ENCODE measurements at places on chromosomes 2 and 18.

GRCh38 chr2:173874003-173874893, 90.9 kb downstream of the SP3 start:
- DNase-seq: no peak

DNA sequence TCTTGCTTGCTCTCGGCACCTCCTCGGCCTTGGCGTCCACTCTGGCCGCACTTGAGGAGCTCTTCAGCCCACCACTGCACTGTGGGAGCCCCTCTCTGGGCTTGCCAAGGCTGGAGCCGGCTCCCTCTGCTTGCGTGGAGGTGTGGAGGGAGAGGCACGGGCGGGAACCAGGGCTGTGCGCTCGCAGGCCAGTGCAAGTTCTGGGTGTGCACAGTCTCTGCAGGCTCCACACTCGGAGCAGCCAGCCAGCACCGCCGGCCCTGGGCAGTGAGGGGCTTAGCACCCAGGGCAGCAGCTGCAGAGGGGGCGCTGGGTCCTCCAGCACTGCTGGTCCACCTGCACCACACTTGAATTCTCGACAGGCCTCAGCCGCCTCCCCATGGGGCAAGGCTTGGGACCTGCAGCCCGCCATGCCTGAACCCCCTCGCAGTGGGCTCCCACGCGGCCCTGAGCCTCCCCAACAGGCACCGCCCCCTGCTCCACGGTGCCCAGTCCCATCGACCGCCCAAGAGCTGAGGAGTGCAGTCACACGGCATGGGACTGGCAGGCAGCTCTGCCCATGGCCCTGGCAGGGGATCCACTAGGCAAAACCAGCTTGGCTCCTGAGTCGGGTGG, 411.2 kb upstream of the CHAC2 start:
- DNase-seq: no peak

DNA sequence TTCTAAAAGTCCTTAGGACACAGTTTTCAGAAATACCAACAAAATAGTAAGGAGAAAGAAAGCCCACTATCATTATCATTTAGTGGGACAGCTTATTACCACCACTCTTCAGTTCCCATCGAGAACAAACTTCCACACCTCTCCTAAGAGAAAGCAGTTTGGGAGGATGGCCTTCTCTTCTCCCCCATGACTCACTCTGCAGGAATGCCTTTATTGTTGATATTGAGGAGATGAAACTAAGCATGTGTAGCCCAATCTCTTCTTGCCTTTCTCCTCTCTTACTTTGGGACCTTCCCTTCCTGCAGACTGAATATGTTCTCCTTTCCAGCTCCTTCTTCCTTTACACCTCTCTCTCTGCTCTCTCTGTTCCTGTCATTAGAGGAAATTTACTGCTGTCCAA, 30.0 kb upstream of the ERMN start:
- no peak for DNase-seq

- no peak for DNase-seq
Measured at GRCh38 chr18:27005589-27005988, 140.1 kb upstream of the AQP4 start.

DNA sequence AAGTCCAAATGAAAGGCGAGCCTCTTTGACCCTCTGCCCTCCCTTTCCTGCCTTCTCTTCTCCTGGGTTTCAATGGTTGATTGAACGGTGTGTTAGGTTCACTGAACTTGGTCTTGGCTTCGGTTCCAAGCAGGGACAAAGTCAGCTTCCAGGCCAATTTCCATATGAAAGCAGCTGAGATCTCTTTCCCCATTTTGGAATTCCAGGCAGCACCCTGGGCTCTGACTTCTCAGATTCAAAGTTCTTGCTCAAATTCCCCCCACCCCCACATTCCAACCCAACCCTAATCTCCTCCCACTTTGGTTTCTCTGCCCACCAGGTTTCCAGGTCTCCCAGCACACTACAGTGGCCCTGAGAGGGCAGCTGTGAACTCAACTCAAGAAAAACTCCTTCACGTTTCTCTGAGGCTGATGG, 231.0 kb downstream of the INSIG2 start:
- no peak for DNase-seq

DNA sequence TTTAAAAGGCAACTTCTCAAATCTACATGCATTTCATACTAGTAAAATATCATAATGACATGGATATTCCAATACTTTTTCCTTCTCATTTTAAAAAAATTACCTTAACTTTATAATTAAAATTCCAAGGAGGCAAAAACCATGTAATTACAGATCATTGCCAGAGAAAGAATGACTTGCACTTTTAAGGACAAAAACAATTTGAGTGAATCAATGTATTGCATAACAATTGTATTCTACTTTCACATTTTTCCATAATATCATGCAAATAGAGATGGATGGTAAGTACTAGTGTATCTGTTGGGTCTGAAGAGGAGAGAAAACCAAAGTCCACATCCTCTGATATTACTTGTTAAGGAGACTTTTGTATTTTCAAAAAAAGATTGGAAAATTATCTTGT, 89.5 kb upstream of the NCK2 start:
- DNase-seq: no peak

GRCh38 chr2:39470580-39470979, 33.5 kb upstream of the MAP4K3 start:
- DNase-seq: no peak

DNA sequence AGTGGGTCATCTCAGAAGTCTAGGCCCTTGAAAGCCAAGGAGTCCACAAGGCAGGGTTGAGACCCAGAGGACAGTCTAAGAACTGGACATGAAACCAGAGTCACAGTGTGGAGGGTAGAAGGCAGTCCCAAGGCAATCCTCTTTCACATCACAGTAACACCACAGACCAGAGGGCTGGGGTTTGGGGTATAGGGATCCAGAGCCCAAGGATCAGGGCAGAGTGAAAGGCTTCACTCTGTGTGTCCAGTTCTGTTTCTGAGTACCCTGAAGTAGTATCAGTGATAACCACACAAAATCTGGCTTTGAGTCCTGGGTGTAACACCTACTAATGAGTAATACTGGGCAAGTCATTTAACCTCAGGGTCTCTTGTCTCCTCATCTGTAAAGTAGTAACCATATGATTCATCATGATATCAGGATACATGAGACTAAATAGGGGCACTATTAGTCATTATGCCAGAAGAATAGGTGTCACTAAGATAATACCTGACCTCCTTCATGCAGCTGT, 91.0 kb downstream of the ICA1L start:
- no peak for DNase-seq

GRCh38 chr2:38835015-38835601, 40.6 kb downstream of the DHX57 start:
- no peak for DNase-seq

GRCh38 chr2:117801826-117802225, 12.7 kb upstream of the DDX18 start:
- DNase-seq: no peak

DNA sequence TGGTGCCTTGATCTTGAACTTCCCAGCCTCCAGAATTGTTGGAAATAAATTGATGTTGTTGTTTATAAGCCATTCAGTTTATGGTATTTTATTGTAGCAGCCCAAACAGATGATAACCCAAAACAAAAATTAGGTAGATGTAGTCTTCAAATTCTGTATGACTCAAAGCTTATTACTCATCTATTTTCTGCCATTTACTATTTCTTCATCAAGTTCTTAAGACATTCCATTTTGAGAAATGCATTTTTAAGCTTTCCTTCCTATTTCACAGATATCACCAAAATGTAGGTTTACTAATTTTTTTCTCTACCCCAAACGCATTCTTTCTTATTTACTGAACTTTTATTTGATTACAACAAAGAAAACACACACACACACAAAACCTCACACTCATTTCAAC, 148.2 kb downstream of the RND3 start:
- no peak for DNase-seq

GRCh38 chr2:132754867-132755472, 85.0 kb upstream of the LYPD1 start:
- no peak for DNase-seq

DNA sequence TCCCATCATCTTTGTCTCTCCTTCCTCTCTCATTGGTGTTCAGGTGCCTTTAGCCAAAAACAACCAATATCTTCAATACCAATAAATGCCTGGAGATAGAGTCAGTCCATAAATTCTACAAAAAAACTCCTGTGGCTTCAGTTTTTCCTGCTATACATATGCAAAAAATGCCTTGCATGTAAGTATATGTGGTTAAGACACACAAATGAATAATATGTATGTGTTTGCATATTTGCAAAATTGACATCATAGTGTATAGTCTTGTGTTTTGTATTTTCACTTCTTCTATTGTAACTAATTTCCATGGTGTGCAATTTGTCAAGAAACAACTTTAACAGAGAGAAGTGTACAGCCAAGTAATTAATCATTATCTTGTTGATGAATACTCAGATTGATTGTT, 115.5 kb downstream of the NYAP2 start:
- no peak for DNase-seq

- DNase-seq: no peak
Measured at GRCh38 chr2:239773228-239774141, 251.7 kb downstream of the NDUFA10 start.

GRCh38 chr2:96531872-96532505, 4.6 kb upstream of the ARID5A start:
- peak; percentile 91 for DNase-seq

- no peak for DNase-seq
Measured at GRCh38 chr2:58739033-58739432, 497.9 kb upstream of the FANCL start.

GRCh38 chr18:57666818-57667497, 45.3 kb upstream of the NARS1 start:
- DNase-seq: no peak

- no peak for DNase-seq
Measured at GRCh38 chr2:240500561-240501423, 57.0 kb downstream of the ANKMY1 start.

- no peak for DNase-seq
Measured at GRCh38 chr2:40554665-40555294, 102.9 kb upstream of the SLC8A1 start.

GRCh38 chr18:21313576-21313975, 71.5 kb downstream of the GREB1L start:
- no peak for DNase-seq

DNA sequence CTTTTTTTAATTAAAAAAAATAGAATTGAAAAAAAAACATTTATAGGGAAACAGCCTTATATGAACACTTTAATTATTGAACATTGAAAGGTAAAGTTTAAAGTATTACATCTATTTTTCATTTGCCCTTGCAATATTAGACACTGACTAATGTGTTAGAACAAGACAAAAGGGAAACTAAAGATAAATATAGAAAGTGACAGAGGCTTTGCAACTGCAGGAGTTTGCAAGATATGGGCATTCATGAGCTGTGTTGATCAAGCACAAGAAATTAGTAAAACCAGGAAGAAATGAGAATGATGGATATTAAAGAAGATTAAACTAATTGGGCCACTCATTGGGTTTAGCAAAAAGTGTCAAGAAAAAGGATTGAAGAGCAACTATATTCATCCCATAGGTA, 1097.7 kb upstream of the CELF4 start:
- DNase-seq: no peak

GRCh38 chr2:190682168-190682567, 33.3 kb downstream of the NAB1 start:
- no peak for DNase-seq

DNA sequence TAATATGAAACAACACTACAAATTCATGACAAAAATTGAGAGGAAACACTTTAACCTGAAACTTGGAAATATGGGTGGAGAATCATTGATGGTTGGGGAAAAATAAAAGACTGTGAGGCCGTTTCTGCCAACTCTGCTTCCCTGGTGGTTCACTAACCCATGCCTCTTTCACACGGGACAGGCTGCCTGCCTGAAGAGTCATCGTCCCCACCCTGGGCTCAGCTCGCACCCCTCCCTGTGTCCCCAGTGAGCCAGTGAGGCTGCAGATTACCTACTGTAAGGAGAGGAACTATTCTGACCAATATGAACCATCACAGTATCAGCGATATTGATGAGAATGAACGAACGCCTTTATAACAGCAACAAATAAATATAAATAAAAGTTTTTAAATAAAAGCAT, 357.8 kb upstream of the CDH20 start:
- no peak for DNase-seq

GRCh38 chr2:15568874-15569273, 7.7 kb upstream of the NBAS start:
- DNase-seq: no peak

DNA sequence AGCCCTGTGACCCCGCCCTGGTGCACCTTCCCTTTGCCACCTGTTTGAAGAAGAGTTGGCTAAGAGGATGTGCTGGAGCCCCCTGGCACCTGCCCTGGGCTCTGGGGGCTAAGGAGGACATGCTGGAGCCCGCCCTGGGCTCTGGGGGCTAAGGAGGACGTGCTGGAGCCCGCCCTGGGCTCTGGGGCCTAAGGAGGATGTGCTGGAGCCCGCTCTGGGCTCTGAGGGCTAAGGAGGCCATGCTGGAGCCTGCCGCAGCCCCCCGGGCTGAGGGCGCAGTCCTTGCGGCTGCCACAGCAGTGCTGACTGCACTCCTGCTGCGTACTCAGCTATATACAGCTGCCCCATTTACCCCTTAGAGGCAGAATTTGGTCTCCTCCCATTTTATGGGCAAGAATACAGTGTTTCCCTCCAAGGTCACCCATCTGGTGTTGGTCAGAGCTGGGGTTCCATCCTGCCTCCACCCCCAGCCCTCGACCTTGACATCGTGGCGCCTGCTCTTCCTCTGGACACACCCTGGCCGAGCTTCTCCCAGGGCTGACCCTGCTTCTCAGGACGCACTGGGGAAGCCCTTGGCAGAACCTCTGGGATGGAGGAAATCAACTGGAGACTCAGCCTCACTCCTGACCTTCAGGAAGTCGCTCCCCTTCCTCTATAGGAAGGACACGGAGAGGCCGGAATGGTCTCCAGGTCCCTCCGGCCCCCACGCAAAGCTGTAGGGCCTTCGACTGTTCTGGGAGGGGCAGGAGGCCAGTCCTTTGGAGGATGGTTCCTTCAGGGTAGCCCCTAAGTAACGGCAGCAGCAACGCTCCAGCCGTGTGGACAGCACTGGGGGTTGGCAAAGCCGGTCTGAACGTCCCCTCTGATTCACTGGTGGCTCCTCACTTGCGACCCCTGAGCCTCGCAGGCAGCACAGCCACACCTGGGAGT, 65.0 kb upstream of the HPCAL1 start:
- DNase-seq: no peak

- DNase-seq: no peak
Measured at GRCh38 chr2:121436918-121437317, 93.8 kb upstream of the RNU4ATAC start.

DNA sequence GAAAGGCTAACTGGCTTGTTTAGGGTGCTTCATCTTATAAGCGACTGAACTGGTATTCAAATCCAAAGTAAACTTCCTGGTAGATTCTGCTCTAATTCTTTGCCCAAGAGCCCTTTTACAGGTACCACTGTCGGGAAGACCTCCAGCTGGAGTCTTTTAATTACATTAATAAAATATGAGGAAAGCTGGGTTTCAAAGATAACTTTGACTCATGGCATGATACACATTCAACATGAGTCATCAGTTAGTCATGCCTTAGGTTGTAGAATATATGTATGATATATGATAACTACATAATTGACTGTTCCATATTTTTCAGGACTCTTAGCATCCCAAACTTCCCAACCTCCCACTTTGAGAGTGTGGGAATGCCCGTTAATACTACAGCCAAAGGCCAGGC, 32.3 kb downstream of the ZCCHC2 start:
- no peak for DNase-seq

Measured in activated CD4-positive, alpha-beta T cell treated with anti-CD3 and anti-CD28 coated beads, Interleukin-2, amount 50 U/mL, for 4 hours (primary cell).